HS-5 (cell line): ENCODE measurements at places on chromosomes 6 and 20.

- DNase-seq: no peak
These were observed 113.8 kb downstream of the SYCP2 start for GRCh38 chr20:59819496-59820203.

- DNase-seq: no peak
These were observed 94.2 kb downstream of the FOXC1 start for GRCh38 chr6:1703923-1704322.

- DNase-seq: no peak
These were observed 2.4 kb upstream of the HLA-F start for GRCh38 chr6:29720863-29721262.

DNA sequence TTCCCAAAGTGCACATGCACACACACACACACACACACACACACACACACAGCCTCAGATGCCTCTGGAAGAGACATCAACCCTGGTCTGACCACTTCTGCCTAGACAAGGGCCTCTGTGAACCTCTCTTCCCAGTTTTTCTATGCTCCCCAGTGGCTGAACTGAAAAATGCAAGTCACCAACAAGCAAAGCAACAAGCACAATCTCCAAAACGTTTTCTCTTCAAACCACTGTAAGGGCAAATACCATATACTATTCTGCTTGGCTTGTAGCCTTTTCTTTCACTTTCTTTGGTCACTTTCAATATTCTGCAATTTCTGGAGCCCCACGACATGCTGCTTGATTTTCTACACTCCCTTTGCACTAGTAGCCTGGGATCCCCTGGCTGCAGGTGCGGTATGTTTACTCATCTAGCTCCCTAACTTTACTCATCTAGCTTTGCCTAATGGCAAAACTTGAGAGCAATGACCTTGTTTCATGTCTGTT, 121.4 kb upstream of the DST start:
- no peak for DNase-seq
